Stimulated activated CD8-positive, alpha-beta memory T cell treated with anti-CD3 and anti-CD28 coated beads, Interleukin-12 subunit alpha, Interleukin-12 subunit beta, amount 100 ng/mL, for 1 hour (primary cell): ENCODE measurements at places on chromosomes 2 and 18.

DNA sequence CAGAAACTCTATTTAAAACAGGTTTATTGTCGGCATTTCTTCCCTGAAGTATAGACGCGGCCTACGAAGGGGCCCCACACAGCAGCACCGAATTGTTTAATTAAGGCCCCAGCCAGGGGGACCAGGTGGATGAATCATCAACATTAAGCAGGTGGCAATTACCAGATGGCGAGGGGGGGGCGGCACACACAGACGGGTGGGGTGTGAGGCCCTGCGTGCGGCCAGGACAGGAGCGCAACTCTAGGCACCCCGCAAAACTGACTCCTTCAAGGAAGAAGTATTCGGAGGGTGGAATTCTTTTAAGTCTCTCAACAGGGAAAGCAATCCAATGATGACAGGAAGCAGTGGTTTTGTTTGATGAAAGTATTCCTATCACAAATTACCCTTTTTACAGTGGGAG is 830.4 kb downstream of the GALR1 start:
- DNase-seq = no peak

DNA sequence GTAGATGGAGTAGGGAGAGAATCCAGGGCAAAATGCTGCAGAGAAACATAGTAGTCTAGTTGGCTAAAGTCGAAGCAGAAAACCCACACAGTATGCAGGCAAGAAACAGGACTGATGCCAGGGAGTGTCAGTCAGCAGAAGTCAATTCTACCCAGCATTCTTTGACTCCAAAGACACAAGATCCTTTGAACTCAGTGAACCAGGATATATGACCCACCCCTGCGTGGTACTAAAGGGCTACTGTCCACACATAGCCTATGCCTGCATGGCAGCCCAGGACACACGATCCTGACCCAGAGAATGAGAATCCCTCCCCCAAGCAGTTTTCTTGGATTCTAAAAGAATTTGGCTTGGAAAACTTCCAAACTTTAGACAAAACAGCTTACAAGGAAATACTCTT is 42.5 kb downstream of the ALK start:
- no peak for DNase-seq

DNA sequence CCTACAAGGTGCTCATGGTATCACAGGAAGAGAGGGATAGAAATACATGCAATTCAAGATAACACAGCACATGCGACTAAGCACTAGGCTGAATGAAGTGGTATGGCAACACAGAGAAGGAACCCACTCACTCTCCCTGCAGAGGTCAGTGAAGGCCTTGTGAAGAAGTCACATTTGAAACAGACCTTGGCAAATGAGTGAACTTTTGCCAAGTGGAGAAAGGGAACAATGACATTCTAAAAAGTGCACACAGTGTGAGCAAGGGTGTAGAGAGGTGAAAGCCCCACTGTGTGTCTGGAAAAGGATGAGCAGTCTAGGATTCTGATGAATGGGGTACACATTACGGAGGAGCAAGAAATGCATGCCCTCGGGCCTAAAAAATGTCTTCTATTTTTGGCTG is 23.3 kb downstream of the KLF7 start:
- DNase-seq = no peak

- no peak for DNase-seq
Observed at GRCh38 chr18:61225336-61225735, 107.9 kb upstream of the CDH20 start.
